ENCODE measurements at places on chromosomes 6 and 20.

- DNase-seq, result no peak
Measured at GRCh38 chr6:144104898-144105487, 9.6 kb upstream of the SF3B5 start.

DNA sequence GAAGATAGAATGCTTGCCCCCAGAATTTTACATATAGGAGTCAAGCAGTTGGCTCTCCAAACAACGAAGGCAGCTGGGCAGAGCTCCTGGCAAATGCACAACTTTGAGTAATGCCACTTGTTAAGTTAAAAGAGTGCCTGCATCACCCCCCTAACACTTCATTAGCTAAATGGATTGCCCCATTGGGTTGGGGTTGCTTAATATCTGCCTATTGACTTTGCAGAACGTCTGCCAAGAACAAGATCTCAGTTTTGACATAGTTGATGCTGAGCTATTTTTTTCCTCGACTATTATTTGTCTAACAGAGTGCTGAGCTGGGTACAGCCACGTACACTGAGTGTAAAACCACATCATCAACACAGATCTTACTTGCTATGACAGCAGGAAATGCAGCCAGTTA lies 12.1 kb downstream of the ANKRD60 start:
- DNase-seq, result no peak

- no peak for DNase-seq
Measured at GRCh38 chr6:158013904-158014504, 32.3 kb downstream of the SYNJ2 start.

- DNase-seq, result no peak
Measured at GRCh38 chr6:68779366-68779765, 144.3 kb downstream of the ADGRB3 start.

- DNase-seq, result no peak
Measured at GRCh38 chr6:15299430-15300131, 53.7 kb downstream of the JARID2 start.

DNA sequence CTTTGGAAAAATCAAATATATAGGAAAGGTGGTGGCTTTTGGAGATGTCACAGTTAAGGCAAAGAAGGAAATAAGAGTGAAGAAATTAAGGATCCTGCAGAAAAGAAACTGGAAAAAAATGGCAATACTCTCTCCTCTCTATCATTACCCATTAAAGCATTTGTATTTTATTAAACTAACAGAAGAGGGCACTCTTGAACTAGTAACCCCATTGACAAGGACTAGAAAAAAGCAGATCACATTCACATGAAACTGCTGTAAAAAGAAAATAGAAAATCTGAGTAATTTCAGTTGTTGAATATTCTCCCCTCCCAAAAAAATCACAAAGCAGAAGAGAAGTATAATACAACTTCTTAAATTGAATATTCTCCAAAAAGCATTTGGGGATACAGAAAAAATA lies 104.1 kb upstream of the SLC35B3 start:
- no peak for DNase-seq

- DNase-seq, result no peak
Measured at GRCh38 chr20:58903614-58904013, 51.1 kb downstream of the GNAS start.

GRCh38 chr6:159935065-159935464 lies 33.8 kb upstream of the IGF2R start:
- no peak for DNase-seq

DNA sequence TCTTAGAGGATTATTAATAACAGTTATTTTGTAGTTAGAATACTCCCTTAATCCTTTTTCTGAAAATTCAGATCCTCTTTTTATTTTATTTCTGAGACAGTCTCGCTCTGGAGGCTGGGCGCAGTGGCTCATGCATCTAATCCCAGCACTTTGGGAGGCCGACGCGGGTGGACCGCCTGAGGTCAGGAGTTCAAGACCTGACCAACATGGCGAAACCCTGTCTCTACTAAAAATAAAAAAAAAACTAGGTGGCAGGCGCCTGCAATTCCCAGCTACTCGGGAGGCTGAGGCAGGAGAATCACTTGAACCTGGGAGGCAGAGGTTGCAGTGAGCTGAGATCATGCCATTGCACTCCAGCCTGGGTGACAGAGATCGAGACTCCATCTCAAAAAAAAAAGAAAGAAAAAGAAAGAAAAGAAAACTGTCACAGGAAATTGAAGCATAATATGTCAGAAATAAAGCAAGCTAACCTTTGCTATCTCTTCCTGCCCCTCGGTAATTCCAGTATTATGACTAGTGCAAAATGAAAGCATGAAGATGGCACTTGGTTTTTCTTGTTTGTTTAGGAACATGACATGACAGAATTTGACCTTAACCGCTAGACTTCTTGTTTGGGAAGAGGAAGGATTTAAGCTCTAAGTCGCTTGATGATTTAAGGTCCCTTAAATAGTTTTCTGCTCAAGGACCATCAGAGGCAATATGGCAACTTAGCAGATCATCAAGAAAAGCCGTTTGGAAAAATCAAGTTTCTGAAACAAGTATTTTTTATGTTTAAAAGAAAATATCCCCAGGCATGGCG lies 1.8 kb upstream of the RBM39 start:
- DNase-seq, result no peak

GRCh38 chr6:45691426-45691825 lies 313.7 kb upstream of the SUPT3H start:
- no peak for DNase-seq

DNA sequence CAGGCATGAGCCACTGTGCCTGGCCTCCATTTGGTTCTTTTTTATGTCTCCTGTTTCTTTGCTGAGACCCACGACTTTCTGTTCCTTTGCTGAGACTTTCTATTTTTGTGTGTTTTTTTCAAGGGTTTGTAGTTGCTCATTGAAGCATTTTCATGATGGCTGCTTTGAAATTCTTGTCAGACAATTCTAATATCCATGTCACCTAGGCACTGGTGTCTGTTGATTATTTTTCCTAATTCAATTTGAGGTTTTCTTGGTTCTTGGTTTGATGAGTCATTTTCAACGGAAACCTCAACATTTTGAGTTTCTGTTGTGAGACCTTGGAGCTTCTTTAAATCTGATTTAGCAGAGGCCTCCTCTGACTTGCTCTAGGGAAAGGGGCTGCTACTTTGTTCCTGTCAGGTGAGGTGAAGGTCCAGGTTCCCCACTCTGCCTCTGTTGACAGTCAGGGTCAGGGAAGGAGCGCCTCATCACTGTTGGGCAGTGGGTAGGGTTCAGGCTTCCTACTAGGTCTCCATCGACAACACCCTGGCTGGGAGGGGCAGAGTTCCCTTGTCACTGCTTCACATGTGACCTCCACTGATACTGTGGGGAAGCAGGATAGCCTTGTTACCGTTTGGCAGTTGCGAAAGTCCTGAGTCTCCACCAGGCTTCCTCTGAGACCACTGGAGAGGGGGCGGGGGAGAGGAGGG lies 67.2 kb upstream of the RNF24 start:
- no peak for DNase-seq

DNA sequence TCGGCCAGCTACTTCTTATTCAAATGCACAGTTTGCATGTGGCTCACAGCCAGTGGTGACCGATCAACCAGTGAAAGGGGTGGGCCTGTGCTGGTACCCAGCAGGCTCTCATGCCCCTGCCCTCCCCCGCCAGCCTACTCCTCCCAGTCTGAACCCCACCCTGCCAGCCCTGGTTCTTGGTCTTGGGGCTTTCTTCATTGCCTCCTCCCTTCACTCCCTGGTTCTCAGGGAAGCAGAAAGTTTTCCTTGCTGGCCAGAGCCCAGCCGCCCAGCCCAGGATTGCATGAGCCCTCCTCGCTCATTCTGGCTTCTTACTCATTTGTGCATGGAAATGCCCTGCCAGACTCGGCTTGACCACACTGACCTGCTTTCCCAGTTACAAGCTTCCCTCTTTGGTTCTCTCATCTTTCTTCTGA lies 40.8 kb downstream of the KCNK17 start:
- DNase-seq, result no peak

GRCh38 chr6:1574890-1575209 lies 34.9 kb upstream of the FOXC1 start:
- DNase-seq, result no peak

DNA sequence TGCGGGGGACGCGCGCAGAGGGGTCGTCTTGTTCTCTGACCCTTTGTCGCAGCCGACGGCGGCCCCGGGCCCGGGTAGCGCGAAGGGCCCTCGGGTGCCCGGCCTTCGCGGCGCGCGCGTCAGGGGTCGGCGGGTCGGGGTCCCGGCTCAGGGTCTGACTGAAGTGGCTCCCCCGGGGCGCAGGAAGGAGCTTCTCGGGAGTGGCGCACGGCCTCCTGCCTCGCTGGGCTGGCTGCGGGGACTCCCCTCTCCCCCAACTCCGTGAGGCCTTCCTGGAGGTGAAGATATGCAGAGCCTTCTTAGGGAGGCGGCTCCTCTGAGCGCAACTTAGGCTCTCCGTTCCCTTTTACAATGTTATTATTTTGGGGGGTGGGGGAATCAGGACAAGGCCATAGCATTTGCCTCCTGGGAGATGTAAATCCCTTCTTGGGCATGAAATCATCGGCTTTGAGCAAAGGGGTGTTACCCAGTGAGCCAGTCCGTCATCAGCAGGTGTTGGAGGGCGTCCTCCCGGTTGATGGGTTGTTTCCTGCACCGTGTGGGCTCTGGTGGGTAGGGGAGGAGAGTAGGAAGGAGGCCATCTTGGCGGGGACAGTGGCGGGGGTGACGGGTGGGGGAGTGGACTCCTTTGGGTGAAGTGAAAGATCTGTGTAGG lies 523 bp downstream of the CDS2 start:
- no peak for DNase-seq

DNA sequence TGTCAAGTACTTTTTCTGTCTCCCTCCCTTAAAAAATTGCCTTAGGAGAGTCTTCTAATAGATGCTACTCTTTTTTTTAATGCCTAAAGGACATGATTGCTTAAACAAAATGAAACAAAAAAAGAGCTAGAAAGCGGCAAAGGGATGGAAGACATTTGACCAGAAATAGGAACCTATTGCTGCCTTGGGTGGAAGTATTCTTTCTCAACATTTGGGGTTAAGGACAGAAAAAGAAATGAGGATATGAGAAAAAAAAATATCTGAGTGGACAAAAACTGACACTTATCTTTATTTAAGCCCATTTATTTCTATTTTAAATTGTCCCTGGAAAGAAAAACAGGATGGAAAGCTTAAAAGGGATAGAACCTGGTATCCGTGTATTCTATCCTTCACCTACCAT lies 664.9 kb upstream of the CITED2 start:
- no peak for DNase-seq

DNA sequence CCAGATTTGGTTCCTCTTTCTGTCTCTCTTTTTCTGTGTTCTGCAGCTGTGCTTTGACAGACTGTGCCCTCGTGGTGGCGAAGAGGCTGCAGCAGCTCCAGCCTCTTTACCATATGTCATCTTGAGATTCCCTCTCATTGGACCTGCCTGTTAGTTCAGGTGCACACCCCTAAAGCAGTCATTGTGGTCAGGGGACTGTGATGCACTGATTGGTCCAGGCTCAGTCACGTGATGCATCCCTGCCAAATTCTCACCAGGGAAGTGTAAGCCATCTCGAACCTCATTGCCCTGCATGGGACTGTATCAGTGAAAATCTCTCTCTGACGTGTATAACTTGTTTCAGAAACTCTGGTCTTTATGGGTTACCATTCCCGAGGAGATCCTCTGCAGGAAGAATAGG lies 160.3 kb downstream of the EYA2 start:
- DNase-seq, result no peak

- no peak for DNase-seq
Measured at GRCh38 chr20:23118144-23118543, 32.0 kb upstream of the CD93 start.

DNA sequence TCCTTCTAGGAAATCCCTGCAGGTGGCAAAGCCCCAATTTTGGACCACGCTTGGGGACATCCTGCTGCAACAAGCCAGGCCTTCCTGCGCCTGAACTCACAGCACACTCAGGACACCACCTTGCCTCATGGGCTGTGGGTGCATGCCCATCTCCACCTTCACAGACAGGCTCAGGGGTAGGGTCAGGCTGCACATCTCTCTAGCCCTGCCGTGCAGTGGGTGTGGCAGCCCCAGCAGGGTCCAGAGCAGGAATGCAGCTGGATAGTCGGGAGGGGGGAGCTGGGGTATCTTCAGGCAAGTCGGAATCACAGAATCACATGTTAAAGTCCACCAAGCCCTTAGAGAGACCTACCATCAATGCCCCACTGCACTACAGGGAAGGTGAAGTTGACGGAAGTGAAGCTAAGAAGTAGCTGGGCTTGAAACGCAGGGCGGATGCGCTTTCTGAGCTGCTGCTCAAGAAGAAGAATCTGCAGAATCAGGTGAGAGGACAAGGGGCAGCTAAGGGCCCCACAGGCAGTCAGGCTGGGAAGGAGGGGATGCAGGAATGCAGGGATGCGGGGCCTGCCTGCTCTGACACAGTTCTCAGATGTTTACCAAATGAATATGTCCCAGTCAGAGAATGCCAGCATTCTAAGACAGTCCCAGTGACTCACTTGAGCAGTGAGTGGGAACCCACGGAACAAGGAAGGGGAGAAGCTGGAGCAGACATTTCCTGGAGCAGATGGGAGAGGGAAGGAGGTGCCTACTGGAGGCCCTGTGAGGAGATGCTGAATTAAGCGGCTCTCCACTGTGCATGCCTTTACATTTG lies 11.3 kb downstream of the SERPINB6 start:
- DNase-seq, result no peak

DNA sequence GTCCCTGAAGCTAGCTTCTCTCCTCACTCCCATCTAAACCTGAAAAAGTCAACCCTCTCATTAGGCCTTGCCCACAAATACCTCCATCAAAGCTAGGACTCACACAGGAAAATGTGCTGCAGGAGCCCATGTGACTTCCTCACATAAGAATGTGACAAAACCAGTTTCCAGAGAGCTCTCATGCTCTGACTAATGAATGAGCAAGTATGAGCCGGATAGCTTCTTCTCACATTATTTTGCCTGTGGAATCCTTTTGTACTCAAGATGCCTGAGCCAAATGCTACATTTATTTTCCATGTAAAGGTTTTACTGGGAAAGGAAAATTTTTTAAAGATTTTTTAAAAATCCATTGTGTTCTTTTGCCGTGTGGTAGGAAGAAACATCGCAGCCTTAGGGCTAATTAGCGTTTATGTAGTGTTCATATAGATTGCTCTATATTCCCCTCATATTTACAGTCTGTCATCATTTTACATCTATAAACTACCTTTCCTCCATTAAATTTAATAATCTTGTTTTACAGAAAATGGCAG lies 68.6 kb upstream of the CCN6 start:
- no peak for DNase-seq

DNA sequence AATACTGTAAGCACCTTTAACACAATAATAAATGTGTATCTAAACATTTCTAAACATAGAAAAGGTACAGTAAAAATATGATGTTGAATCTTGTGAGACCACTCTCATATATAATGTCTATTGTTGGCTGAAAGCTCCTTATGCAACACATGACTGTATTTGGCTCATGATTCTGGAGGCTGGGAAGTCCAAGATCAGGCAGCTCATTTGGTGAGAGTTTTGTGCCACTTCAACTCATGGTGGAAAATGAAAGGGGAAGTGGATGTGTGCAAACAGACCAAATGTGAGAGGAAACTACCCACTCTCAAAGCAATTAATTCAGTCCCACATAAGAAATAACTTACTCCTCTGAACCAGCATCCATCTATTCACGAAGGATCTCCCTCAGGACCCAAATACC lies 257.7 kb upstream of the OPRM1 start:
- DNase-seq, result no peak

DNA sequence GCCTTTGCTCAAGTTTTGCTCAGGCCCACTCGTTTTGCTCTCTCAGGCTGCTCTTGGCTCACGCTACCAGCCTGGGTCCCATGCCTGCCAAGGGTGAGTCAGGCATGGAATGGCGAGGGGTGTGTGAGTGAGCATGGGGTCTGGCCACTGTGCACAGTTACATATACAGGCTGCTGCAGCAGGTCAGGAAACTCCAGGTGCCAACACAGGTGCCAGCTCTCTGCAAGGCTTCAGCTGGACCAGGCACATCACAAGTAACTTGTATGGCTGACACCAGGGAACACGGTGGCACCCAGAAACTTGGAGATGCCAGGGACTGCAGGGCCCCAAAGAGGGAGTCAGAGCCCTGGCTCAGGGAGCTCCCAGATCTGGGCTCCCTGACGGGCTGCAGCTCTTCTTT lies 146.8 kb downstream of the BTBD3 start:
- DNase-seq, result no peak

All from cortex of kidney (tissue), 1 donor.